ENCODE measurements at places on chromosomes 5 and 9. TPM values are rescaled to one million over a fixed set of nuclear protein-coding genes. Genes with fewer than 3 reads are reported as not detected.

The NPR3 gene
- 6.2 TPM for polyA plus RNA-seq

DNA sequence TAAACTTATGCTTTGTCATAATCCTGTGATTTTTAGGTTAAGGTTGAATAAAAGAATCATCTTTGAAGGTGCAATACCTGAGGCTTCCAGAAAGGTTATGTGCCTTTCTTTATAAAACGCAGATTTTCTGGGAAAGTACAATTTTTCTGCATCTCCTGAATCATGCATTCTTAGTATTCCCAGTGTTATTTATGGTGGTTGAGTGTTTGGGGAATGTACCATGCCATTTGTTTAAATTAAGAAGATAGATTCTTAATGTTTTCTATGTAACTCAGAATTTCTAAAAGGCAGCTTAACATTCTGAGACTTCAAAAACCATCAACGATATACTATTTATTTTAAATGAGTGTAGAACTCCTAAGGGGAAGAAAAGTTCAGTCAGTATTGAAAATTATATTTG lies 108.1 kb upstream of the FBN2 start:
- no peak for DNase-seq

DNA sequence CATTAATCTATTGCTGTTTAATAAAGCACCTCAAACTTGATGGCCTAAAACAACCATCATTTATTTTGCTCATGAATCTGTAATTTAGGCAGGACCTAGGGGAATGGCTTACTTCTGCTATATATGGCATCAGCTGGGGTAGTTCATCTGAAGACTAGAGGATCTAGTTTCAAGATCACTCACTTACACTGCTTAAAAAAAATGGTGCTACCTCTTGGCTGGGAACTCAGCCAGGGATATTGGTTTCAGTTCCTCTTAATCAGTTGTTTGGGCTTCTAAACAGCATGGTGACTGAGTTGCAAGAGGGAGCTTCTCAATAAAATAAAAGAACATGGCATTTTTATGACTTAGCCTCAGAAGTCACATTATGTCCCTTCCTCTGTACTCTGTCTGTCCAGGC lies 142.0 kb downstream of the FAM114A2 start:
- DNase-seq: no peak

GRCh38 chr9:24051587-24051986 lies 225.5 kb upstream of the ELAVL2 start:
- no peak for DNase-seq

- DNase-seq: no peak
These were observed 2.9 kb upstream of the ABLIM3 start for GRCh38 chr5:149138182-149138923.
